ENCODE measurements at places on chromosomes 12 and 14. TPM values are rescaled to one million over a fixed set of nuclear protein-coding genes. Genes with fewer than 3 reads are reported as not detected.

The ADAMTS20 gene
- 6.0 TPM for total RNA-seq

GRCh38 chr14:72649603-72650227 is 244.2 kb downstream of the DPF3 start:
- no peaks in the 10 kb centered on the region for H3K36me3 ChIP-seq
- no peak overlapping the region for H3K4me3 ChIP-seq
- DNase-seq, result no peak
- H3K4me1 ChIP-seq, result peaks cover 7% of the 10 kb centered on the region

DNA sequence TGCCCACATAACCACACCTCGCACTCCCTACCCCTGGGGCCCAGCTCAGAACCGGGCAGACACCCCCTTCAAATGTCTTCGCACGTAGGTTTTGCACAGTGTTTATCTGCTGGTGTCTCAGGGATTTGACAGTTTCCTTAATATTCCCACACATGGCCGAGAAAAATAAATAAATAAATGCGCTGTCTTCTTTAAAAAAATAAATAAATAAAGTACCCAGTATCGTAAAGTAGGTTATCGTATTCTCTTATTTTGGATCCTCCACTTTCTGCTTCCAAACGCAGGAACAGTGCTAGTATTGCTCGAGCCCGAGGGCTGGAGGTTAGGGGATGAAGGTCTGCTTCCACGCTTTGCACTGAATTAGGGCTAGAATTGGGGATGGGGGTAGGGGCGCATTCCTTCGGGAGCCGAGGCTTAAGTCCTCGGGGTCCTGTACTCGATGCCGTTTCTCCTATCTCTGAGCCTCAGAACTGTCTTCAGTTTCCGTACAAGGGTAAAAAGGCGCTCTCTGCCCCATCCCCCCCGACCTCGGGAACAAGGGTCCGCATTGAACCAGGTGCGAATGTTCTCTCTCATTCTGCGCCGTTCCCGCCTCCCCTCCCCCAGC is 710 bp upstream of the FOS start:
- H3K27me3 ChIP-seq, result peaks cover 35% of the 10 kb centered on the region
- no peak for DNase-seq
- peaks cover 35% of the 10 kb centered on the region for H3K4me1 ChIP-seq
- peak overlapping the region; percentile 97 for H3K27ac ChIP-seq
- peak overlapping the region; percentile 88 for H3K4me3 ChIP-seq

- peaks cover 38% of the 10 kb centered on the region for H3K4me1 ChIP-seq
- H3K27ac ChIP-seq, result no peak overlapping the region
- no peaks in the 10 kb centered on the region for H3K27me3 ChIP-seq
- no peak for DNase-seq
- H3K36me3 ChIP-seq, result no peaks in the 10 kb centered on the region
Measured at GRCh38 chr14:96658611-96659010, 138.6 kb upstream of the VRK1 start.

DNA sequence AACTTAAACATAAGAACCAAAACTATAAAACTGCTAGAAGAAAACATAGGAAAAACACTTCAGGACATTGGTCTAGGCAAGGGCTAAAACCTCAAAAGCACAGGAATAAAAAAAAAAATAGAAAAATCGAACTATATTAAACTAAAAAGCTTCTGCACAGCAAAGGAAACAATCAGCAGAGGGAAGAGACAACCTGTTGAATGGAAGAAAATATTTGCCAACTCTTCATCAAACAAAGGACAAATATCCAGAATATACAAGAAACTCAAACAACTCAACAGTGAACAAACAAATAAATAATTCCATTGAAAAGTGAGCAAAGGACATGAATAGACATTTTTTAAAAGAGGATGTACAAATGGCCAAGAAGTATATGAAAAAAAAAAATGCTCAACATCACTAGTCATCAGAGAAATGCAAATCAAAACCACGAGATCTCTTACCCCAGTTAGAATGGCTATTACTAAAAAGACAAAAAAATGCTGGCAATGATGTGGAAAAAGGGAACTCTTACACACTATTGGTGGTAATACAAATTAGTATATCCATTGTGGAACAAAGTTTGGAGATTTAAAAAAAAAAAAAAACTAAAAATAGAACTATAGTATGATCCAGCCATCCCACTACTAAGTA is 152.0 kb downstream of the NDUFA12 start:
- no peaks in the 10 kb centered on the region for H3K36me3 ChIP-seq
- H3K4me3 ChIP-seq, result no peak overlapping the region
- H3K27ac ChIP-seq, result no peak overlapping the region
- no peak for DNase-seq
- H3K27me3 ChIP-seq, result no peaks in the 10 kb centered on the region

GRCh38 chr14:57227083-57227482 is 41.6 kb downstream of the EXOC5 start:
- H3K36me3 ChIP-seq, result peaks cover 34% of the 10 kb centered on the region
- H3K27ac ChIP-seq, result no peak overlapping the region
- peaks cover 38% of the 10 kb centered on the region for H3K4me1 ChIP-seq
- DNase-seq, result no peak
- H3K27me3 ChIP-seq, result no peaks in the 10 kb centered on the region

The RNASE7 gene
- total RNA-seq, result not detected

GRCh38 chr12:62214846-62215245 is 45.4 kb upstream of the USP15 start:
- H3K36me3 ChIP-seq, result no peaks in the 10 kb centered on the region
- peaks cover 3% of the 10 kb centered on the region for H3K4me1 ChIP-seq

The OVCH1 gene
- 0.25 TPM for total RNA-seq

DNA sequence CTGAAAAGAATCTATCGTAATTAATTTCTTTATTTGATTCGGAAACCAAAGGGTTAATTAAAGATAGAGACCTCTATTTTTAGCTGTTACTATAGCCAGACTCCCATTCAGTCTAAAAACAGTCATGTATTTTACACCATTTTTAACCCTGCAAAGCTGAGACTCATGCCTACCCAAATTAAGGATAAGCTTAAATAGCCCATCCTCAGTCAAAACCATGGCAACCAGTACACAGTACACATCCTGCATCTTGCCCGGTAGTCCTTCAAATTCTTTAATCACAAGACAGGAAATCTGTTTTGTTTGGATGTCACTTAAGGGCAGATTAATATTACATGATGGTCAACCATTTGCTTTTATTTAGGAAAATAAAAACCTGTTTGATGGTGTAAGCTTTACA is 25.5 kb upstream of the KCNK10 start:
- no peak for DNase-seq
- H3K36me3 ChIP-seq, result no peaks in the 10 kb centered on the region
- H3K4me1 ChIP-seq, result peaks cover 10% of the 10 kb centered on the region
- no peak overlapping the region for H3K4me3 ChIP-seq
- no peaks in the 10 kb centered on the region for H3K27me3 ChIP-seq

DNA sequence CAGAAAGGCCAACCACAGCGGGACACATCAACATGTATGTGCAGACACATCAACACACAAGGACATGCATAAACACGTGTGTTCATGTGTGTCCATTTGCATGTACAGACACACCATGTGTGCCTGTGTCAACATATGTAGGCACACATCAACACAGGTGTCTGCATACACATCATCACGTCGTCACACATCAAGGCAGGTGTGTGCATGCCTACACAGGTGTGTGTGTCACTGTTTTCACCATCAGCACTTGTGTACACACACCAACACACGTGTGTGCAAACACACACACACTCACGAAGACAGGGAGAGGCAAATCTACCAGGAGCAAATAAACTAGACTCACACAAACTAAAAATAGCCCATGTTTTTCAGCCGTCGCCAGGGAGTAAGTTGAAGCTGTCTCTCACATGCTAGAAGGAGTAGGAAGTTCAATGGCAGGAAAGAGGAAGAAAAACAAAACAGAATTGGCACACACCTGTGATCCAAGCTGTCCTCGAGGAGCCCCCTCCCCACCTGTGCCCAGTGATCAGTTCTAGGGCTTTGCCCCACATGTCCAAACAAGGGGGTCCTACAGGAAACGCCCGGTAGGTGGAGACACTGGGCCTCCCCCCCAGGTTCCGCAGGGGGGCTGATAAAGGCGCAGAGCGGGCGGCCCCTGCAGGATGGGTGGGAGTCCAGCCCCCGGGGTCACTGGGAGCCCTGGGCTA is 7.4 kb downstream of the SCARB1 start:
- H3K4me1 ChIP-seq, result peaks cover 25% of the 10 kb centered on the region
- no peak for DNase-seq
- peaks cover 12% of the 10 kb centered on the region for H3K36me3 ChIP-seq
- no peak overlapping the region for H3K4me3 ChIP-seq
- H3K27ac ChIP-seq, result peak overlapping the region; percentile 83

The METTL1 gene
- 25.5 TPM for total RNA-seq
